ENCODE measurements at places on chromosomes 12 and 14. TPM values are rescaled to one million over a fixed set of nuclear protein-coding genes. Genes with fewer than 3 reads are reported as not detected.

The SMIM41 gene
- total RNA-seq, result not detected

The TMEM229B gene
- 4.5 TPM for total RNA-seq

The CFAP73 gene
- not detected for total RNA-seq

The TAS2R19 gene
- total RNA-seq, result 7.3 TPM

The MARK3 gene
- 69.2 TPM for total RNA-seq

The CMA1 gene
- total RNA-seq, result not detected

The DIO2 gene
- total RNA-seq, result 27.0 TPM

The RNASE1 gene
- 0.96 TPM for total RNA-seq

The DHRS2 gene
- 0.19 TPM for total RNA-seq

The SIX6 gene
- not detected for total RNA-seq

The NPFF gene
- not detected for total RNA-seq

The LPAR5 gene
- not detected for total RNA-seq

The SLC10A1 gene
- total RNA-seq, result not detected

The BMP4 gene
- 10.7 TPM for total RNA-seq

The MEG3 gene
- total RNA-seq, result 112 TPM

The INHBE gene
- total RNA-seq, result 0.85 TPM

The SOAT2 gene
- total RNA-seq, result not detected

The SLC25A47 gene
- under 0.01 TPM for total RNA-seq

Data from regular cardiac myocyte (primary cell).